Stimulated activated naive CD4-positive, alpha-beta T cell treated with Interleukin-2 at 50 U/mL for 16 hours (primary cell): ENCODE measurements at places on chromosomes 16 and 17.

GRCh38 chr16:57563761-57564160, 21.3 kb downstream of the ADGRG5 start:
- DNase-seq = no peak

DNA sequence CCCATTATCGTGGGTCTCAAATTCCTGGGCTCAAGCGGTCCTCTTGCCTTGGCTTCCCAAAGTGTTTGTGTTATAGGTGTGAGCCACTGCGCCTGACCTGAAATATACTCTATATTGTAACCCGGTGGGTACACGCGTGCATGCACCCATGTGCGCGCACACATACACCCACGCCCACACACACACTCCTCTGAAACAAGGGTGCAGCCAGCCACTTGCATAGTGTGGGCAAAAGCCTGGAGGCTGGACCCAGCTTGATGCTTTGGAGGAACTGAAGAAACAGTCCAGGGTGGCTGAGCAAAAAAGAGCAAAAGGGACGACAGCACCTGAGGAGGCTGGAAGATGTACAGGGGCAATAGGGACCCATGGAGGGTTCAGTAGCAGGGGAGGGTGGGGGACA, 29.9 kb downstream of the NAGPA start:
- no peak for DNase-seq

- no peak for DNase-seq
Measured at GRCh38 chr17:9557161-9557755, 18.4 kb downstream of the STX8 start.

DNA sequence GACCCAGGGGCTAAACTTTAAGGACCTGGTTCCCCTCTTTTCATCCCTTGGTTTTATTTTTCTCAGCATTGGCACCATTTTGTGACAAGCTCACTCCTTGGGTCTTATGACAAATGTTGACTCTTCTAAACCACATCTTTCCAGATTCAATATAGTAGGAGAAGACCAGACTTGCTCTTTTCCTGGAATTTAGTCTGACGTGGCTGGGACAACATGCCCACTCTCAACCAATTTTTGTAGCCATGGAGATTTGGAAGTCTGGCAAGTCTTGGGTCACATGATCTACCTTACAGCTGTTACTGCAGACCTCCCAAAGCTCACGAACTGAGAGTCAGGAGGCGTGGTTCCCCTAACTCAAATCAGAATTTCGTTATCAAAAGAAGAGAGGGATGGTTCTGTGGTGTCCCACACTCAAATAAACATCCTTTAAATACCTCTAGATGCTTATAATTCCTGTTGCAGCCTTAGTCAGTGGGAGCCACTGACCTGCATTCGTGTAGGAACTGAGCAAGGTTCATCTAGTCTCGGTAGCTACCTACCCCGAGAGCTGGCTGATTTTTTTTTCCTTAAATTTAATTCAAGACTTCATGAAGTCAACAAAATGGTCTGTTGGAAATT, 683.5 kb downstream of the MAF start:
- no peak for DNase-seq

DNA sequence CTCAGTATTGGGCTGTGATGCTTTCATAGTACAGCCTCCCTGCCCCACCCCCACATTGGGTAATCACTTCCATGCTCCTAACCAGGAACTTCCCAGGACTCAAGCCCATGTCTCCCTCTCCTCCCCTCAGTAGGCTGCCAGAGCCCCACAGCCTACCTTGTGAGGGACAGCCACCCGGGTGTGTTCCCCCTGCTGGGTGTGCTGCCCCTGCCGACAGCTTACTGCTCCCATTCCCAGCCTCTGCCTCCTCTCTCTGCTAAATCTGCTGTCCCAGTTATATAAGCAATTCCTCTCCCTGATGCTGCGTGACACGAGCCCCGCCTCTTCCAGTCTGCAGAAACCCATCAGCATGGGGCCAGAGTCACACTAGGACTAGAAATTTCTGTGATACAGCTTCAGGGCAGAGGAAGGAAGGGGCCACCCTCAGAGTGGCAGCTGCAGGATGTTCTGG, at the start of gene RSKR:
TSS of gene RSKR (minus strand) at position 255 of the 451 bp plus-strand sequence. CDS start at position 231, 24 bp downstream.
- no peak for DNase-seq

GRCh38 chr17:75468291-75468754, 11.9 kb downstream of the TMEM94 start:
- no peak for DNase-seq

GRCh38 chr16:81554979-81555378, 110.4 kb downstream of the CMIP start:
- no peak for DNase-seq

DNA sequence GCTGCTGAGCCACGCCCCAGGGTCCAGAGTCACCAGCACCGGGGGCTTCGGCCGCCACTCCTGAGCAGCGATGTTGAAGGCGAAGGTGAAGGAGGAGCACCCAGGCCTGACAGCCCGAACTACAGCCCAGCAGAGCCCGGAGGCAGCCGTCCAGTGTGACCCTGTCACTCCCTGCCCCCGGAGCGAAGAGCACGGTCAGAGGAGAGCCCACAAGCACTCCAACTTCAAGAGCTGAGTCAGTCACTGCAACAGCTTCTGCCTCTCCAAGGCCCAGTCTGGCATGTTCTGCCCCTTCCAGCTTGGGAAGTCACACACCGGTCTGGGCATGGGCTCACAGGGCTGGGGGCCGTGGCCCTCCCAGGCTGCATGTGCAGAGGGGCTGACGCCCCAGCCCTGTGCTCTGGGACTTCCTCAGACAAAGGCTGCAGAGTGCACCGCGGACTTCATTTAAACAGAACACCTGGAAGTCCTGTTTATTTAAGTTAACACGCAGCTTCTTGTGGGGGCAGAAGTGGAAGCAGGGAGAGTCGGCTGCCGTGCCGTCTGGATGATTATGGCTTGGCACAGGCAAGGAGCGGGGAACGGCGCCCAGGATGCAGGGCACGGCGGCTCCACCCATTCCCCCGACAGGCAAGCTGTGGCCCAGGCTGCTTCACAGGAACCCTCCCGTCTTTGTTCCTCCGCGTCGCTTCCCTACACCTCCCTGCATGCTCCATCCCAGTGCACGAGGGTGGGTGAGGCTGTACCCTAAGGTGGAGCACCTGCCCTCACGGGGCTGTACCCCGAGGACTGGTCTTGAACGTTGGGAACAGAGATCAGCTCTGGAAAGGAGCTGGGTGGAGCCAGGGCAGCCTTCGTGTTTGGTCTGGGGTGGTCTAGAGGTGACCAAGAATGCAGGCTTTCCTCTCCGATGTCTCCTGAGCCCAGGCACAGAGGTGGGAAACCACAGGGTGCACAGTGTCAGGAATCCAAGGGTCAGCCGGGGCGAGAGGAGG, 68.9 kb upstream of the METRNL start:
- no peak for DNase-seq

- no peak for DNase-seq
Measured at GRCh38 chr17:3921006-3921405, 4.7 kb upstream of the P2RX1 start.

- no peak for DNase-seq
Measured at GRCh38 chr17:6303664-6304063, 131.3 kb downstream of the AIPL1 start.

DNA sequence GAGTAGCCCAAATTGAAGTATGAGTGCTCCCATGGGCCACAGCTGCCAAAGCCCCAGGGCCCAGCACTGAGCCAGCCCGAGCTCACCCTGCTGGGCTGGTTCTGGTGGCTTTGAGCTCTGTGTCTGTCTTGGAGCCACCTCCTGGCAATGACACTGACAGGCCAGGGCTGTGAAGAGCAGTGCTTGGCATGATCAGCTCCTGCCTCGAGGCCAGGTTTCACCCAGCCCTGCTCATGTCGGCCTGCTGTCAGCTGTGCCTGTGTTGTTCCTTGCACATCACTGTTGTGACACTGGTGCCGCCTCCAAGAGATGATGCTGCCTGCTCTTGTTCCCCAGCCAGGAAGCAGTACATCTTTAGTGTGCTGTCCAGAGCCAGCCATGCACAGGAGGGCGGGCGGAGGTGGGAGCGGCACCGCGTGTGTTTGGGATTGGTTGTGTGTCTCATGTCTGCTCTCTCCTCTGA, 26.0 kb downstream of the PLD6 start:
- DNase-seq = no peak

DNA sequence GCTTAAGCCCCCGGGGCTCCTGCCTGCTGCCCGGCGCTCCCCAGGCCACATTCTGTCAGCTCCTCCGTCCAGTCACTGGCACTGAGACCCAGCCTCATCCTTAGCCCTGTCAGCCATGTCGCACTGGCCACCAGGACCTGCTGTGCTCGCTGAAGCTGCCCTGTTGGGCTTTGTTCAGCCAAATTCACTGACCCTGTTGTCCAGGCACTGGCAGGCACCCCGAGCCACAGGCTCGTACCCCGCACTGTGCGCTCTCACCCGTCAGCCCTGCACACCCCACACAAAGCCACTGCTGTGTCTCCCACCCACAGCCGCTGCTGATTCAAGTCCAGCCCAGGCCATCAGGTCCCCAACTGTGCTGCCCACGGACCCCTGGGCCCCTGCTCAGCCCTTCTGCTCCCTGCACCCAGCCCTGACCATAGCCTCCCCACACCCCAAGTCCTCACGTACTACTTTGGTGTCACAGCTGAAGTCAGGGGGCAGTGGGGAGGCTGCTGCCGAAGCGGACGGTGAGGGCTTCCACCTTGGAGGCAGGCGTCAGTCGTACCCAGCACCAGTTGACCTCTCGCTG, 131.5 kb upstream of the CHMP6 start:
- DNase-seq = no peak

GRCh38 chr17:74172700-74173099, 30.8 kb upstream of the RPL38 start:
- no peak for DNase-seq

DNA sequence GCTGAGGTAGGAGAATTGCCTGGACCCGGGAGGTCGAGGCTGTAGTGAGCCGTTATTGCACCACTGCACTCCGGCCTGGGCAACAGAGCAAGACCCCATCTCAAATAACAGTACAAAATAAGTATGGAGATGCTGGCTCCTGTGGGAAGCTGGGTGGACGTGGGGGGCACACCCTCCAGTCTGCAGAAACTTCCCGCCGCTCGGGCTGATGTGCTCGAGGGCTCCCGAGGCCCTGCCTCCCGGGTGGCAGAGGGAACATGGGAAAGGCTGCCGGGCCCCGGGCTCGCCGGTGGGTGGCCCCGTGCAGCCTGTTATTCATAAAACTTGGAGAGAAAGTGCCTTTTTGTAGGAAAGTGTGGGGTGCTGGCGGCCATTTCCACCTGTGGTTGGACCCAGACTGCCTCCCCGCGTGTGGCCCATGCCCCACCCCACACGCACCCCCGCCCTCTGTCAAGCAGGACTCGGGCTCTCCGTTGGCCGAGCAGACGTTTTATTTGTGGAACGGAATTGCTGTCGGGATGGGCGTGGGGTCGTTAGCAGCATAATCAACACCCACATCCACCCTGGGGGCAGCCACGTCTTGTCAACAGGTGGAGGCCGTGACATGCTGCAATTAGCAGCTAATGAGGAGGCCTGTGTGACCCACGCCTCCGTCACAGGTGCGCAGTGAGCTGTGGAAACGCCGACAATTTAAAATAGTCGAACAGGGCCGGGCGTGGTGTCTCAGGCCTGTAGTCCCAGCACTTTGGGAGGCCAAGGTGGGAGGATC, 7.4 kb upstream of the CIAO3 start:
- no peak for DNase-seq

- DNase-seq = no peak
Measured at GRCh38 chr17:44541884-44542581, 15.3 kb upstream of the FZD2 start.

- no peak for DNase-seq
Measured at GRCh38 chr17:6554342-6554741, 2.0 kb downstream of the PITPNM3 start.

DNA sequence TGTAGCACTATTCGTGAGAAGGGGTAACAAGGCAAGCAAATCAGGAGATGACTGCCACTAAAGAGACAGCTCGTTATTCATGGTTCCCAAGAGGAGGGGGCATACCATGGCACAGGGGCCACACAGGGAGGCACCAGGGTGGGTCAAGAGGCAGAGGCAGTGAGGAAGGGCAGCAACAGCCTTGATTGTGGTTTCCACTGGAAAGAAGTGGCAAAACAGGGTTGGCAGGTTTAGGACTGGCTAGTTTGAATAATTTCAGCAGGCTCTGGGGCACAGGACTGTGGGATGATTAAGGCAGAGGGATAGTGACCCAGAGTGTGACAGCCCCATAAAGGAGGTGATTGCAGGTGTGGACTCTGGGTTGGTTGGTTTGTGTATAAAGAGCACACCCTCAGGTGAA, 188.9 kb downstream of the CBLN1 start:
- DNase-seq = no peak

DNA sequence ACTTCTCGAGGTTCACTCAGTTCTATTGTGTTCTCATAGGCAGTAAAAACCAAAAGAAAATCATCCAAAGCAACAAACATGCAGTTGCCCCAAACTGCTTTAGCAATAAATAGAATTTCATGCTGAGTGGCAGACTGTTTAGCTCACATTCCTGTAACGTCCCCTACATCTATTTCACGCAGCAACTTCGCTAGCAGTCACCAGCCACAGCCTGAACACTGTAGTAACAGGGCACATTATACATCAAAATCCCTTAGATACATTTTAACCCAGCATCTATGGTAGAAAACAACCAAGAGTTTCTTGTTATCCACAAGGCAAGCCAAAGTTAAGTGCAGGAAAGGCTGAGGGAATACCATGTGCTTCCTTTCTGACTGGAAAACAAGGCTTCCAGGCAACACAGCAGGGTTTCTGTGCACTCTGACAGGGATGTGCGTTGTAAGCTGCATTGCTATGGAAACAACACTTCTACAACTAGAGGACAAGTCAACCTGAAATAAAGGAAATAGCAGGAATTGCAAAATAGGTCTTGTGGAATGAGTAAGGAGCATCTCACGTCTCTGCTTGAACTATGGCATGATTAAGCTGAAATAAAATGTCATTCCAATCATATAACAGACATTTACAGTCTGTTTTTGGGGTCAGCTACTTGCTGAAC, 55.4 kb downstream of the CFDP1 start:
- DNase-seq = no peak

GRCh38 chr16:88977018-88977811, at the start of gene CBFA2T3:
TSS of gene CBFA2T3 (minus strand) at chr16:88977207. CDS start at chr16:88976807, 400 bp downstream.
- DNase-seq = no peak

DNA sequence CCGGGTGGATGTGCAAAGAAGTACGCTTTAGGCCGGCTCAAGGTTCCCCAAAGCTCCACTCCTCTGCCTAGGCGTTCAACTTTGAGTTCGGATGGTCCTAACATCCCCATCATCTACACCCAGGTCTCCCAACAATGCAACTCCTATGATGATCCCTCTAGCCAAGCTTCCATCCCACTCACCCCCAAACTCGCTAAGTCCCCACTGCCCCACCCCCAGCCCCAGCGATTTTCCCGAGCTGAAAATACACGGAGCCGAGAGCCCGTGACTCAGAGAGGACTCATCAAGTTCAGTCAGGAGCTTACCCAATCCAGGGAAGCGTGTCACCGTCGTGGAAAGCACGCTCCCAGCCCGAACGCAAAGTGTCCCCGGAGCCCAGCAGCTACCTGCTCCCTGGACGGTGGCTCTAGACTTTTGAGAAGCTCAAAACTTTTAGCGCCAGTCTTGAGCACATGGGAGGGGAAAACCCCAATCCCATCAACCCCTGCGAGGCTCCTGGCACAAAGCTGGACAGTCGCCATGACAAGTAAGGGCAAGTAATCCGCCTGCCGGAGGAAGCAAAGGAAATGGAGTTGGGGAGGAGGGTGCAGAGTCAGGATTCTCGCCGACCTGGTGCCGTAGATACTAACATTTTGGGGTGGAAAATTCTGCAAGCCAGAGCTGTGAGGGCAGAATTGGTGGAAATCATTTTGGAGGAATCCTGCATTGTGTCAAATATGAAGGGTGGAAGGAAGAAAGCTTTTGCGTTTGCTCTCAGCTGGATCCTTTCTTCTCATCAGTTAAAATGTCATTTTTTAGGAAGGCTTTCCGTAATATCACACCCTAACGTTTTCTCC, at the start of gene TP53:
TSS of gene TP53 (minus strand) at position 419 of the 836 bp plus-strand sequence. CDS start 10,896 bp downstream, outside the sequence.
- peak; percentile 89 for DNase-seq

- no peak for DNase-seq
Measured at GRCh38 chr17:82348866-82349265, 10.2 kb upstream of the TEX19 start.

GRCh38 chr17:64779376-64780095, 117.4 kb upstream of the SMURF2 start:
- DNase-seq = no peak
